Smooth muscle cell of the brain vasculature (primary cell): ENCODE measurements at places on chromosomes 1 and 21.

DNA sequence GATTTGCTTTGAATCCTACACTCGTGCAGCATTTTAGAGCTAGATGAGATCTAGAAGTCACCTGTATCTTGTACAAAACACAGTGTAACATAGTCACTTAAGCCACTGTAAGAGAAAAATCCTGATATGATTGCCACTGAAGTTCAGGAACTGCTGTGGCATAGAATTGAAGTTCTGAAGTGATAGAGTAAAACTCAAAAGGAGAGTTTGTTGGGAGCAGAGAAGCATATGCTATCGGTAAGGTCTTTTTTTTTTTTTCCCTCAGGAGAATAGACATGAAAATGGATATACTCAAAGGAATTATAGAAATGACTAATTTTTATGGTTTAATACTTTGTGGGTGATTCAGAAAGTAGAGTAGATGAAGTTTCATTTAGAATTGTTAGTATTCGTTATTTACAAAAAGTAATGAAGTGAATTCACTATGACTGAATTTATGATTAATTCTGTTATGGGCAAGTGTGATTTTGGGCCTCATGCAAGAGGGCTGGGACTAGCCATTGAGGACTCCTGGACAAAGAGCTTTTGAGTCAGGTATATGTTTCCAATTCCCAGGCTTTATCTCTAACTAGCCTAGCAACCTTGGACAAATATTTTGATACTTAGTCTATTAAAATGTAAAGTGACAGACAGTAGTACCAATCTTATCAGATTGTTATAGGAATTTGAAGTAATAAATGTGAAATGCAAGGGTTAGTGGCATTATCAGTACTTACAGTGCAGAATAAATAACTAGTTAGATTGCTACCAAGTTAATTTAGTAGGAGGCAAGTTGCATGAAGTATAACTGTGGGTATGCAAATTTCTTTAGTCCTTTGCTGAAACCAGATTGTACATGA lies 3.1 kb downstream of the KCTD3 start:
- DNase-seq, result no peak

- DNase-seq, result no peak
Observed at GRCh38 chr1:156118177-156118868, 3.8 kb downstream of the LMNA start.

GRCh38 chr1:164867590-164867989 lies 308.6 kb downstream of the PBX1 start:
- DNase-seq, result no peak

DNA sequence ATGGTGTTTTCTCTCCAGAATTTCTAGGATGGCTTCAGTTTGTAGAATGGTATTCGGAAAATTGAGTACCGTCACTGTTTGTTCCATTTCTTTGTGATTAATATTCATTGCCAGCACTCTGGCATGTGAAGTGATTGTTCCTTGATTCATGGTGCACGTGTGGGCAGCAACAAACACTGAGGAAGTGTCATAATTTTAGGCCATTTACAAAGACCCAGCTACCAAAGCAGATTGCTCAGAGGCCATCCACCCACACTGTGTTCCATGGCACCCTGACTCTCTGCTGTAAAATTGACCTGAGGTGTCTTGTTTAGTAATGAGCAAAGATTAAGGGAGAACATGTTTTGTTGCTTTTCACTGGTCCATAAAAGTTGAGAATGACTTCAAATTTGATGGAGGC lies 250.9 kb upstream of the FMN2 start:
- no peak for DNase-seq

DNA sequence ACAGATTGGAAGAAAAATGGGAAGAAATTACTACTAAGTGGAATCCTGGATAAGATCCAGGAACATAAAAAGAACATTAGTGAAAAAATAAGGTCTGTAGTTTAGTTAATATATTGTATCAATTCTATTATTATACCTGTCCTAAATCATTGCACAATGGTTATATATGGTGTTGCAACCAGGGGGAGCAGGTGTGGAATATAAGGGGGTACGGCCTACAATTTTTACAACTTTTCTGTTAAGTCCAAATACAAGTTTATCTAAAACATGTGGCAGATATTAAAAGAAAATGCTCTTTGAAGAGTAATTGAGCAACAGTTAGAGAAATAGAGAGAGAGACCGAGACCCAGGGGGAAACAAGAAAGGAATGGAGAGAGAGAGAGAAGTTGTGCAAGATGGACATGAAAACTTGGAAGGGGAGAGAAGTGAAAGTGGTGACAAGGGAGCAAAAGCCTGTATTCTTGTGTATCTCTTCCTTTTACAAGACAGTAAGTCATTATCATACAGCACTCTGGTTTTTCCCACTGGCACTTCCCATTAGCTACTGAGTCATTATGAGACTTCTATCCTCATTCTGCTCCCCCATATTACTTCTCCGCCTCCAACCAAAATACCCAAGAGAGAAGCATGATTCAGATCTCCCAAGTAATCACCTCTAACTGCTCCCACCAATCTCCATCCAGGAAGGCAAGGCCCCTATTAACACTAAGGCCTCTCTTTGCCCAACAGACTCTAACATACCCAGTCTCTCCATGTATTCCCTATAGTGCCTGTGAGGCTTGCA lies 22.3 kb upstream of the TRAF3IP3 start:
- no peak for DNase-seq

DNA sequence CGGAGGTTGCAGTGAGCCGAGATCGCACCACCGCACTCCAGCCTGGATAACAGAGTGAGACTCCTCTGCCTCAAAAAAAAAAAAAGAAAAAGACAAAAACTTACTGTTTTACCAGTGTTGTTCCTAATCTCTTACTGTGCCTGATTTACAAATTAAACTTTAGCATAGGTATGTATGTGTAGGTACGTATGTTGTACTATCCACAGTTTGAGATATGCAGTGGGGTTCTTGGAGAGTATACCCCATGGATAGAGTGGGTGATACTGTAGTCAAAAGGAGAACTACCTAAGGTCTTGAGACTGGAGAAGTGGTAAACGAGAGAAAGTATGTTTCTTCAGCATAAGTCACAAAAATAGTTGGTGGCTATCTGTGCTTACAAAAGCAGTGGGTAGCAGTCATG lies 38.6 kb downstream of the RNF11 start:
- no peak for DNase-seq

- DNase-seq, result no peak
Observed at GRCh38 chr1:197810812-197811211, 35.5 kb upstream of the DENND1B start.

GRCh38 chr1:217029281-217030157 lies 306.3 kb upstream of the ESRRG start:
- DNase-seq, result no peak

DNA sequence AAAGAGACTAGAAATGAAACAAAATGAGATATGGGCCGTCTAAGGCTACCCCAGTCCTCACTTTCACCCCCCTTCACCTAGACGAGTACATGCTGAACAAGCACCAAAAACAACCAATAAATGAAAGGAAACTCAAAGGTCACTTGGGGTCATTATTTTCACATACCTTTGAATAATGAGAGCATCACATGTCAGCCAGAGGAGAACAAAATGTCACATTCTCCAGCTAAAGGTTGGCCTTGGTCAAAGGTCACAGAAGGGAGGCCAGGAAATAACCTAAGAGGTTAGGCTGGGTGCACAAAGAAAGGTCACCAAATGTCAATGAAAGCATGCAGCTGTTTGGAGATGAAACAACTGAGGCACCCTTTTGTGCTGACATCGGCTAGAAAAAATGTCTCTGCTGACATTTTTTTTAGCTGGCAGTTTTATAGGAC lies 288.7 kb upstream of the USP25 start:
- no peak for DNase-seq

DNA sequence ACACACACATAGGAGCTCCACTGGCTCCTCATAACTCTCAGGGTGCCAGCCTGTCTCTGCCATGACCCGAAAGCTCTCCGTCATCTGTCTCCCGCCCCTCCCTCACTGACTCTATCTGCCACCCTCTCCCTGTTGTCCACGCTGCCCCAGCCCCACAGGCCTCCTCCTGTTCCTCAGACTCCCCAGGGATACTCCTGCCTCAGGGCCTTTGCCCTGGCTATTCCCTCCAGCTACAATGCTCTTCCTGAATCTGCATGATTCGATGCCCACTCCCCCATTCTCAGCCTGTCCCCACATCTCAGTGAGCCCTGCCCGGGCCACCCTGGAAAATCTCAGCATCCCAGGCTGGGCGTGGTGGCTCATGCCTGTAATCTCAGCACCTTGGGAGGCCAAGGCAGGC lies 24.6 kb upstream of the DNAJC11 start:
- DNase-seq, result no peak

DNA sequence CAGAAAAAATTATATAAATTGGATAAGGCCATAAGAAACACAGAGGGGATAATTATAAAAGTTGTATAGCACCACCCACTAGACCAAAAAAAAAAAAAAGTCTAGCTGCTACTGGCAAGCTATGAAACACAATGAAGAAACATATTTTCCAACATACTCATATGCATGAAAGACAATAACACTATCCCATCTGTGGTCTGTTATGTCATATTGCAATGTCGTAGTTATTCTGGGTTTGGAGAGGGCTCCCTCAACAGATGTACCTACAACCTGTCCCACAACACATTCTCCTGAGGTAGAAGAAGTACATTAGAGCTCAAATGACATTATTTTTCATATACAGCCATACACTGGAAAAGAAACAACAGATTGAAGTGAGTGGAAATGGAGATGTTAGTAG lies 517.6 kb upstream of the ADGRL4 start:
- DNase-seq, result no peak

DNA sequence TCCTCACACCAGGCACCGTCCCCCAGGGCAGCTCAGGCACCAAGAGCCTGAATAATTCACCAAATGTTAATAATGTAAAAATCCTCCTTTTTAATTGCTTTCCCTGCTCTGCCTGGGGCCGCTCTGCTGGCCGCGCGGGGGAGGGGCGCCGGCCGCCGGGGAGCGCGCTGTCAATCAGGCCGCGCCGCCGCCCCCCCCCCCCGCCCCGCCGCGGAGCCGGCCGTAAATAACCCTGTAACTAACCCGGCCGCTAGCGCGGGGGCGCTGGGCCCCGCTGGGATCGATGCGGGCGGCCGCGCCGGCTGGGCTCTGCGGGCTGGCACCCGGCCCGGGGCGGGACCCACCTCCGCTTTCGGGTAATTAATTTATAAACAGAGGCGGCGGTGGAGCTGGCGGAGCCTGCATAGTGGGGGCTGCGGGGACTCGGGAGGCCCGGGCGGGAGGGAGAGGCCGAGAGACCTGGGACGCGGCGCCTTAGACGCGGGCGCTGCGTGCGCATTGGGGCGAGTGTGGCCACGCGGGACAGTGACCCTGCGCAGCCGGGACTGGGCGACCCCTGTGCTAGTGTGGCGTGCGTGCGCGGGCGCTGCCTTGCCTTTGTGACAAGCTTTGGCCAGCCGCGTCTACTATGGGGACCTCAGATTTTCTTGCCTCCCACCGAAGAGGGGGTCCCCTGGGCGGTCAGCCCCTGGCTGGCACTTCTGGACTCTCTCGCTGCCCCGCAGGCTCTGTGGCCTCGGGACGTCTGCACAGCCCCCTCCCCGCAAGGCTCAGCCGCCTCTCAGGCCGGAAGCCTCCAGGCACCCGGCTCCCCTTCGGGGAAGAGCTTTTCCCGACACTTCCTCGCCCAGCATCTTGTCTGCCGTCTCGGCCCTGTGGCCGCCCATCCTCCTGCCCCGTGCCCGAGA lies 16.6 kb downstream of the SAMD11 start:
- no peak for DNase-seq

DNA sequence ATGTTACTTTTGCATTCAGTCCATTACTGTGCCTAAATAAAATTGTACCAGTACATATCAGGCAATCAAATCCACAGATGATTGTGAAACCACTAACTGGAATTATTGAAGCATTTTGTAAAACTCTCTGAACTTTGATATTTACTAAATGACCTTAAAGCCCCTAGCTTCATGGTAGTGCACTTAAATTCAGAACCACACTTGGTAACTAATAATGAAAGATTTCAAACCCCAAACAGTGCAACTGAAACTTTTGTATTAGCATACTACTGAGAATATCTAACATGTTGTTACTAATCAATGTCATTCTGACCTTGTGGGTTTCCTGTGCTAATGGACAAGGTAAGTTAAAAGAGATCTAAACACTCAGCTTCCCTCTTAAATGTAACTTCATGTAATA lies at the start of gene CFHR3:
Gene CFHR3, plus strand, starts transcription at position 238 of the 400 bp plus-strand sequence. Its CDS starts 47 bp downstream, at position 285.
- DNase-seq, result no peak

- no peak for DNase-seq
Observed at GRCh38 chr1:38772026-38772425, 87.5 kb downstream of the RRAGC start.

- no peak for DNase-seq
Observed at GRCh38 chr1:219716611-219717114, 103.8 kb upstream of the ZC3H11B start.

DNA sequence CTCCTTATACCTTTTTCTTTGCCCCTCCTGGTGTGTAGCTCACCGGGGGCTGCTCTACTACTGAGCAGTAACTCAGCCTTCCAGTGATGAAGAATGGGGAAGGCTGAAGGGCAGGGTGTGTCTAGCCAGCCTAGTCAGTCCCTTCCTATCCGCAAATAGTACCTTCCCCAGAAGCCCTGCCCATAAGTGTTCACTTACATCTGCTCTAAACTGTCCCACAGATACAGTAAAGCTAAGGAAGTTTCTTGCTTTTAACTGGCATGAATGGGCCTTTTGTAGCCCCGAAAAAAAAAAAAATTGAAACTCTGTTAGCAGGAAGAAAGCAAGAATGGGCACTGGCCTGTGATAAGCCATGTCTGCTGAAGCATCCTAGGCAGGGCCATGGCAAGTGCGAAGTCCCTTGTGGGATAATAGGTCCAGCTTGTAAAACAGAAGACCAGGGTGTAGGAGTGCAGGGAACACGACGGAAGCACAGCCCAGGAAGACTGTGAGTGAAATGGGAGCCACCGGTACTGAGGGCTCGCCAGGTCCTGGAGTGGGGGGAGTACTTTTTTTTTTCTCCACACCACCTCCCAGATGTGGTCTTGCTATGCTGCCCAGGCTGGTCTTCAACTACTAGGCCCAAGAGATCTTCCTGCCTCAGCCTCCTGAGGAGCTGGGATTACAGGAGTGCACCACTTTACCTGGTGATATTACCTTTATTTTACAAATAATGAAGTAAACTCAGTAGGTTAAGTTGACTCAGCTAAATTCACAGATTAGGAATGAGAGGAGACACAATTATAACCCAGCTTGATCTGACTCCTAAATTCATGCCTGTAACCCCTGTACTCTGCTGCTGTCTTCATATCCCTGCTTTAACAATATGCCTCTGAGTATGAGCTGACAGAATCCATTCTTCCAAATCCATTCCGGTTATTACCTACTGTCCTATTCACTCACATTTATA lies 347.5 kb downstream of the SMYD3 start:
- DNase-seq, result no peak

- DNase-seq, result no peak
Observed at GRCh38 chr1:79460773-79461436, 454.4 kb upstream of the ADGRL4 start.

DNA sequence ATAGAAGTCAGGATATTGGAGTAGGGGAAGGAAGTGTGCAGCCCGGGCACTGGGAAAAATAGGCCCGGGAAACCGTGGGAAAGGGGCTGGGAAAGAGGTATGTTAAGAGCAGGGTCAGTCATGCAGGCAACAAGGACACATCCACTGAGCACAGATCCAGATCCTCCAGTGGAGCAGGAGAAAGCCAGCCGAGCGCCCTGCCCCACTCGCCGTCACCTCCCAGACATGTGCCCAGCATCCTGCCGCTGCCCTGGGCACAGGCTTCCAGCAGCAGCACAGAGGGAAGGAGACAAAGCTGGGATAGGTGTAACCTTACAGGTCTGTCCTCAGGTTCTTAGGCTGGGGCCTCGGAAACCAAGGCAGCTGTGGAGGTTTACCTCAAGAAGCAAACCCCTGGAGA lies 64.2 kb downstream of the FAM163A start:
- DNase-seq, result no peak
